ENCODE measurements at places on chromosomes 2 and 18.

DNA sequence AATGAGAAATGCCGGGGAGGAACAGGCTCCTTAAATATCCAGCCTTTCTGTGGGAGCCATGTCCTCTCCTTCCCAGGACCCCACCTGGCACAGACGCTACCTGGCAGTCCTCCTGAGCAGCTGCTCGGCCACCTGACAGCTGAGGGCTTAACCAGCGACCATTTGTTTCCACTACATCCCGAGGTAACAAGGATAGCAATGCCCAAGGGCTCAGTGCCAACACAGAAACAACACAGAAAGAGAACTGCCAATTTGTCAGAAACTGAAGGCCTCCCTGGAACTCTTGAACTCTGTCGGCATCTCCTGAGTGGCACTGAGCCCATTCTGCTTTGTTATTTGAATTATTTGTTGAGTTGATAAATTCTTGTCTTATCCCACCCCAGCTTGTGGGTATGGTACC, 122.2 kb upstream of the ARHGAP28 start:
- no peak for DNase-seq

DNA sequence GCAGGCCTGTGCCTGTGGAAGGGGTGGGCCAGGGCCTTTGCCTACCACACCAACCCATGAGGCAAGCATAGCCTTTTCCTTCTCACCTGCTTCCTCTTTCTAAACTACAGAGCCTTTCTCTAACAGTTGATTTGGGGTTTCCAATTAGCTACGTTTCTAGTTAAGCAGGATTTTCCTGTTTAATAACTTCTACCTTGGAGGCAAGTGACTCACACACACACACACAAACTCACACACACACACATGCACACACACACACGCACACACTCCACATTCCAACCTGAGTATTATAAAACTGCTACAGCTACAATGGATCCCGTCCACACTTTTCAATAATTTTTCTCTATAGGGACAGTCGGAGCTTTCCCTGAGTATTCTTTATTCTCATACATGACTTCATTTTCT, 84.9 kb downstream of the SOX11 start:
- no peak for DNase-seq

DNA sequence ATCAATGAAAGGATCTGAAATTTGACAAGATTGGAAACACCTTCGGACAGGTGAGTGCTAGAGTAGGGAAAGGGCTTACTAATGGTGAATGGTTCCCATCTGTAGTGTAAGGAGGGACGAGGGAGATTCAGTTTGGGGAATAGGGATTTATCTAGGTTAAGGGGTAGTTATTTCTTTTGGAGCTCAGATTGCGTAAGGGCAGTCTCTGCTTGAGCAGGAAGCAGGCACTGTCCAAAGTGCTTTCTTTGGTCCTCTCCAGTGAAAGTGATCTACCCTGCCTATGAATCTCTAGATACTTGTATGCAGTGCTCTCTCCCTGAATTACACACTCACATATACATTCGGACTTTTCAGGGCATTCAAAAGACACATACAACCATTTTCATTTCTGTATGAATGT, 272.9 kb upstream of the FIGN start:
- no peak for DNase-seq

GRCh38 chr2:152875701-152876695, 157.6 kb downstream of the ARL6IP6 start:
- no peak for DNase-seq

DNA sequence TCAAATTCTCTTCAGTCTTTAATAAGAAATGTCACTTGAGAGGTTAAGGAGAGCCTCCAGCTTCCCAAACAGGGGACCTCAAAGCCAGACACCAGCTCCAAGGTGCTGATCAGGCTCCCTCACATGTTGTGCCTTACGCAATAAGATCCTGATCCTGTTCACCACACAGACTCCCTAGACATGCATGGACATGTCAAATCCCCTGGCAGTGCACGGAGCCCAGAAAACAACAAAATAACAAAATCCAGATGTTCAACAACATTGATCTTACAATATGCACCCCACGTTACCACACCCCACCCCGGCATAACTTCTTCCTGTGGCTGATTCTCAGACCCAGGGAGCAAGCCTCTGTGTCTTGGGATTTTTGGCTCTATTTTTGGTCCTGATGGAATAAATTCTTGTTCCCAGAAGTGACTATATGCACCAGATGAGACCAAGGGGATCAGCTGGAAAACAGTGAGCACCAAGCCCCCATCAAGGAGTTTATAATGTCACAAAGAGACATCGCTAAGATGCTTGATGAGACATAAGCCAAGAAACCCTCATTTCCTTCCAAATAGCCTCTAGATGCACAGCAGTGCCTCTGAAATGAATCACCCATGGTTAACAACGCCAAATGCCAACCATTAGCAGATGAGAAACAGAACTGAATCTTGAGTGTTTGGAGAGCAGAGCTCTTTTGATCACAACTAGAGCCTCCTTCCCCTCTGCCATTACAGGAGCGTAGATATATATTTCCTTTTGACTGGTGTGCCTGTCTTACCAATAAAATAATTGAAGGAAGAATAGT, 198.2 kb downstream of the PRKCE start:
- DNase-seq: no peak

DNA sequence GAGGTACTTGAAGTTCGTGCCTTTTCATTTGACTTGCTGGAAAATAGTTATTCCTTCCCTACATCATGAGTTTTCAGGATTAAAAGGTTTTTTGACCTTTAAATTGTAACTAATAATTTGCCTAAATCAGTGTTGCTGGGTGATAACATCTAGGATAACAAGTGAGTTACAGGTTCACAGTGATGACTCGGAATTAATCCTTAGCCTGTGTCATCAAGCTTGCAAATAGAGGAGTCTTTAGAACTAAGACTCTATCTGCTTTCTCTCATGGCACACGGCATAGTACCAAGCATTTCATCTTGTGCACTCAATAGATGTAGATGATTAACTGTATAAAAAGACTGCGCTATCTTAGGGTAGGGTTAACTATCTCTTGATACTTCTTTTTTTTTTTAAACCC, 79.5 kb downstream of the CAMKMT start:
- no peak for DNase-seq

DNA sequence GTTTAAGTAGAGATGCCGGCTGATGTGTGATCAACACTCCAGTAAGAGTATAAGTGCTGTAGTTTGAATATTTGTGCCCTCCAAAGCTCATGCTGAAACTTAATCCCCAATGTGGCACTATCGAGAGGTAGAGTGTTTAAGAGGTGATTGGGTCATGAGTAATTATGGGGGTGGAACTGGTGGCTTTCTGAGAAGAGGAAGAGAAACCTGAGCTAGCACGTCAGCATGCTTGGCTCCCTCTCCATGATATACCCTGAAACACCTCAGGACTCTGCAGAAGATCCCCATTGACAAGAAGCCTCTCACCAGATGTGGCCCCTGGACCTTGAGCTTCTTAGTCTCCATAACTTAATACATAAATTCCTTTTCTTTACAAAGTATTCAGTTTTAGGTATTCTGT, 584.8 kb downstream of the TSN start:
- no peak for DNase-seq

DNA sequence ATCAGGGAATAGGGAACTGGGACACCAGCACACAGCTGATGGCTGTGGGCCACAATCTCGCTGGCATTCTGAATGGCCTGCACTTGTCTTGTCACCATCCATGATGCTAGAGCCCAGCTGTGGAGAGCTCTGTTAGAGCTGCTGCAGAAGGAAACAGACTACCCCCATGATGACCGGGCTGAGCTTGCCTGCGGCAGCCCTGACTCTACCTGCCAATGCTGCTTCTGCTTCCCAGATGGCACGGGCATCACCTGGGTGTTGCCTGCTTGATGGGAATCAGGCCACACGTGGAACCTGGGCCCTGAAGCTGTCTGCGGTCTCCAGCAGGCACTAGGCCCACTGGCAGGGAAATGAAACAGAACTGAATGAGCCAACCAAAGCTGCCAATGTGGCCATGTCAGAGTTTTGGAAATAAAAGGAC, 11.2 kb upstream of the DAW1 start:
- no peak for DNase-seq

- DNase-seq: no peak
Measured at GRCh38 chr2:149906886-149907285, 319.3 kb upstream of the MMADHC start.

DNA sequence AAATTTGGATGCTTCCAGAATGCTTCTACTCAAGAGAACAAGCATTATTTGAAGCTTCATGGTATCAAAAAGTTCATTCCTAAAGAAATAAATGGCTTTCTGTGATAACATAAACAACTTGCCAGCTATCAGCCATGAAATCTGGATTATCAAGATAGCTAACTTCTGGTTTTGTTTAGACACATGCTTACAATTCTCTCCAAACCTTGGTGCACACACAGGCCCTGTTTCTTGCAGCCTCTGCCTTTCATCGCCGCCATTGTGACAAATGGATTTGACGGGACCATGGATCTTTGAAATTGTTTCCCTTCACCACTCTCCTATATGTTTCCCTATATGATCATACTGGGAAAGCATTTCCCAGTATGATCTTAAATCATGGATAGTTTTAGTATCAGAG, 47.9 kb upstream of the CABLES1 start:
- DNase-seq: no peak

DNA sequence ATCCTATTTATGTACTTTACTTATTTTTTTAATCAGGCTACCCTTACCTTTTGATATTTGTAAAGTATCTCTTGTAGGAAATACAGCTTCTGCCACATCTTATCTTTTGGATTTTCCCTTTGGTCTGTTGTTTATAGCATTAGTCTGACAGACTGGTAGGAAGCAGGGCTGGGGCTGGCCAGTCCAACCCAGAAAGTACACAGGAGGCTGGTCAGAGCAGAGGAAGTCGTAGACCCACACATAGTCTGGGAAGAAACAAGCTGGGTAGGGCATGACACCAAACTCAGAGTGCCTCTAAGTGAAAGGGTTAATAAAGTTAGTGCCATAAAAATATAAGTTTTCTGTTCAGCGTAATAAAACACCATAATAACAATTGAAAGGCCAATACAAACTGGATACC, 51.7 kb downstream of the BOLA3 start:
- DNase-seq: no peak

DNA sequence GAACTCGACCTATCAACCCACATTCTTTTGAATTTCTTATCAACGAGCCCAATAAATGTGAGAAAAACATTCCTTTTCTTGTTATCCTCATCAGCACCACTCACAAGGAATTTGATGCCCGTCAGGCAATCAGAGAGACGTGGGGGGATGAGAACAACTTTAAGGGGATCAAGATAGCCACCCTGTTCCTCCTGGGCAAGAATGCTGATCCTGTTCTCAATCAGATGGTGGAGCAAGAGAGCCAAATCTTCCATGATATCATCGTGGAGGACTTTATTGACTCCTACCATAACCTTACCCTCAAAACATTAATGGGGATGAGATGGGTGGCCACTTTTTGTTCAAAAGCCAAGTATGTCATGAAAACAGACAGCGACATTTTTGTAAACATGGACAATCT, 378.2 kb downstream of the STK39 start:
- no peak for DNase-seq

GRCh38 chr2:170533156-170533555, 182.0 kb upstream of the SP5 start:
- DNase-seq: no peak

DNA sequence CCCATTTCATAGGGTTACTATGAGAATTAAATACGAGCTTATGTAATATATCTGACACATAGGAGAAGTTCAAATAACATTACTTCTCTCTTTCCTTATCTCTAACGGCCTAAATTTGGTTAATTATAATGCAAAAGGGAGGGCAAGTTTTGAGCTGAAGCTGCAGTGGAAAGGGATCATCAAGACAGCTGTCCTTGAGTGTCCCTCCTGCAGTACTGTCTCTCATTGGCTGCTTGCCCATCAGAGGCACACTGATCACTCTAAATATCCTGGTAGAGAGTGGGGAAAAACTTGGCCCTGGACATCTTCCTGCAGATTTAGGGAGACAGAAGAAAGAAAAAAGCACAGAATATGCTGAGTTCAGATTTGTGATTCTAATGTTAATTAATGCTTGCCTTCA, 186.0 kb downstream of the CAMKMT start:
- no peak for DNase-seq

GRCh38 chr2:10342245-10342951, 39.7 kb downstream of the HPCAL1 start:
- DNase-seq: no peak

DNA sequence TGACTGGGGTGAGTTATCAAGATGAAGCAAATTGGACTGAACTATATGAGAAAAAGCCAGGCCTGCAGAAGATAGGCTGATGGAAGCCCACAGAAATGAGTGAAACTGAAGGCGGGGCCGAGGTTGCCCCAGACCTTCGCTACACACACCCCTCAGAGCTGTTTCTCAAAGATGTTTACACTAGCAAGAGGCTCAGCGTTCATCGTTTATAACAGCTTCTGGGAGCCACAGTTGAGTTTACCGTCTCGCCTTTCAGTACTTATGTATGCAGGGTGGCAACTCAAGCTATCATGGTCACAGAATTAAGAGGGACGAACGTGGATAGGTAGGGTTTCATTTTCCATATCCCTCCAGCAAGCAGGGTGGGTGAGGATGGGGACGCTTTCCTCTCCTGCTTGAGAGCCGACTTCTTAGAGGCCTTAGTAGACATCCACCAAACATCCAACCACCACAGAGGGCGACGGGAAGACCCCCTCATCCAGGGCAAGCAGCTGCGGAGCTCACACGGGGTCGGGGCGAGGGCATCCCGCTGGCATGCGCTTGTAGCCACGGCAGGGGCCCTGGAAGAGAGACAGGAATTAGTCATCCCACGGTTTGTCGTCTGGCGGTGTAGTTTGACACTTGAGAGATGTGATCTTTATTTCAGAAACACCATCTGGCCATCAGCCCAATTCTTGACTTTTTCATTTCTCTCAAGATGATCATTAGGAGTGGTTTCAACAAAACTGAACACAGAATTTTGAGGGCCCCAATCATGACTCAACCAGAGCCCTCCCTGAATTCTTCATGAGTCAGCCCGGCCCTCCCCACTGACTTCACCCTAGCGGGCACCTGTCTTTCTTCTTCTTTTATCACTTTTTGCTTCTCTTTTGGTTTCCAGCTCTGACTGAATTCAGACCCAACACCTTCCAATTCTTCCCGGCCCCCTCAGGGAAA, 109.1 kb upstream of the CTDP1 start:
- DNase-seq: no peak

DNA sequence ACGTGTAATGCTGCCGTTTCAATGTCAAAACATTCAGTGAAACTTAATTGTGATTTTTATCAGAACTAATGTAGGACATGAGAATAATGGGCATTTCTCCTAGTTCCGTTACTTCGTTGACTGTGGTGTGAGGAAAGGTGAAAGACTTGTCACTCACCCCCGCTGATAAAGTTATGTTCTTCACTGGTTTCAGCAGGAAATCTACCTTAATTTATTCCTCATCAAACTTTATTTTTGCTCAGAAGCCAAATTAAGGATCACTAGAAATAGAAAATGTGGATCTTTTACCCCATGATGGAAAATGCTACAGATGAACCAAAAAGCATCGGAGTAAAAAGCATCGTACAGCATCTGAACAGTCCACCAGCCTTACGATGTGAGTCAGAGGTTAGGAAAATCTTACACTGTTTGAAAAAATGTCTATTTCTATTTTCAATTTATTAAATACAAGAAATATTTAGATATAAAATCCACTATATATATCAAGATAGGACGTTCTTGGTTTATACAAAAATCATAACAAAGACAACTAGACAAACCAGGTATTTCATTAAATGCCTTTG, 1.0 kb upstream of the ROCK1 start:
- DNase-seq: no peak

Measured in cortex of kidney (tissue), 1 donor.